T47D (cell line): ENCODE measurements at places on chromosomes 3 and 15.

DNA sequence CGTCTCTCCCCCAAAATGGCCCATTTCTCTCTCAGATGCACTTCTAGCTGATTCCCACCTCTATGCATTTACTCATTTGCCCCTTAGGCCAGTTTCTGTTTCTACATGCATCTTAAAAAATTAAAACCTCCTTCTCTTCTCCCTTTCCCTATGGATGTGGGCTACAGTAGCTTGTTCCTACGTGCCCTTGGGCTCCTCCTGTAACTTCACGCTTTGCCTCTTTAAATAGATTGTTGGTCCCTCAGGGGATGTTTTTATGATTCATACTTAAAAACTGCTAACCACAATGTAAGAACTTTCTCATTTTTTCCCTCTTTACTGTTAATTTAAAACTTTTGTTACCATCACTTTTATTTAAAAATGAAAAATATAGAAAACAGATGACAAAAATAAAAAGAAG, 185.6 kb upstream of the MRPL3 start:
- no peak for DNase-seq

DNA sequence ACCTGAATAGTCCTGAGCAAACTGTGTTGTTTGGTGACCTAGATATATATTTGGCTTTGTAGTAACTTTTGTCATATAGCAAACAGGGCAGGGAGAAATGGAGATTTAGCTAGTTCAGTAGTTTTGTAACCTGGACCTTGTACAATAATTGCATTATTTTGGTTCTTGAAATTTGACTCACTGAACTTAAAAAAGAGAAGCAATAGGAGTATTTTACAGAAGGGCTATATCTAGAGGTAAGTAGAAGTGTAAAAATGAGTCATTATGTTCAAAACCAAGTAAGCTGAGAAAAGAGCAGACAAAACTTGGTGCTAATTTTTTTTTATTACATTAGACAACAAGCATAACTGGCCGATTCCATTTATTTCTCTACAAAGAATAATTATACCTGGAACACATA, 505.4 kb downstream of the ZIC1 start:
- no peak for DNase-seq

GRCh38 chr3:173774294-173774693, 376.8 kb downstream of the NLGN1 start:
- DNase-seq, result no peak

DNA sequence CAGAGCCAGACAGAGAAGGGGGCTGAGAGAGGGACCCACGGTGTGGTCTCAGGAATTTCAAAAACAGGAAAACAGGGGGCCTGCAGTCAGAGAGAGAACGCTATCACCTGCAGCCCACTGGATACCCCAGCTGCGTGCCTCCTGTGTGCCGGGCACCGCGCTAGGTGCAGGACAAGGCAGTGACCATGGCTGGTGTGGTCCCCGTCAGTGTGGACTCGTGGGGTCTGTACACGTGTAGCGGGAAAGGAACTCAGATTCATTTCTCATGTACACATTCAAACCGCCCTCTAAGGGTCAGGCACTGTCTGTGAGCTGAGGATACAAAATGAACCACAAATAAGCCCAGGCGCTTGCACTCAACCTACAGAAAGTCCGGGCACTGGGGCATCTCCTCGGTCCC, 20.9 kb downstream of the SSUH2 start:
- no peak for DNase-seq

DNA sequence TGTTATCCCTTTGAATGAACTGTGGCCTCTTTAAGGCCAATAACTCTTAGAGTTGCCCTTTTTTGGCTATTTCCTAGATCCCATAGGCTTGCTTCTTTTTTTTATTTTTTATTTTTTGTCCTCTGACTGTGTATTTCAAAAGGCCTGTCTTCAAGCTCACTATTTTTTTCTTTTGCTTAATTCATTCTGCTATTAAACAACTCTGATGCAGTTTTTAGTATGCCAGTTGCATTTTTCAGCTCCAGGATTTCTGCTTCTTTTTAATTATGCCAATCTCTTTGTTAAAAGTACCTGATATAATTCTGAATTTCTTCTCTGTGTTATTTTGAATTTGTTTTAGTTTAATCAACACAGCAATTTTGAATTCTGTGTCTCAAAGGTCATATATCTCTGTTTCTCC, 912.1 kb downstream of the PLOD2 start:
- no peak for DNase-seq

GRCh38 chr3:154745929-154746328, 315.9 kb upstream of the GPR149 start:
- DNase-seq, result no peak

DNA sequence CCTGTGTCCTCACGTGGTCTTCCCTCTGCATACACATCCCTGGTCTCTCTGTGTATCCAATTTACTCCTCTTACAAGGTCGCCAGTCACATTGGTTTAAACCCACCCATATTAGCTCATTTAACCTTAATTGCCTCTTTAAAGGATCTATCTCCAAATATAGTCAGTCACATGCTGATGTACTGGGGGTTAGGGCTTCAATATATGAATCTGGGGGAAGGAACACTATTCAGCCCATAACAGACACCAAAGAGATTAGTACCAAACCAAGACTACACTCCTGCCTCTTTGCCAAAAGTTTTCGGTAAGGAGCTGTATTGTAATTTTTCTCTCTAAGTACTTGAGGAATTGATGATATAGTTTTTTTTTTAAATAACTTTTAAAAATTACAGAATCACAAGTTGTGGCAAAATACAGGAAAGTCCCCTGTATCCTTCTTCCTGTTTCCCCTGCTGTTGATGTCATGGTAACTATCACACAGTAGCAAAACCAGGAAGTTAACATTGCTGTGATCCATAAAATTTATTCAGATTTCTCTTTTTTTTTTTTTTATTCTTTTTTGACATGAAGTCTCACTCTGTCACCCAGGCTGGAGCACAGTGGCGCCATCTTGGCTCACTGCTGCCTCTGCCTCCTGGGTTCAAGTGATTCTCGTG, 67.8 kb downstream of the SLCO3A1 start:
- DNase-seq, result no peak

GRCh38 chr3:87132801-87133200, 94.3 kb upstream of the CHMP2B start:
- no peak for DNase-seq

- no peak for DNase-seq
Observed at GRCh38 chr3:74434406-74434805, 180.1 kb downstream of the CNTN3 start.
